Left kidney (tissue), 8 donors: ENCODE measurements at places on chromosomes 1 and 21. TPM values are rescaled to one million over a fixed set of nuclear protein-coding genes. Genes with fewer than 3 reads are reported as not detected.

DNA sequence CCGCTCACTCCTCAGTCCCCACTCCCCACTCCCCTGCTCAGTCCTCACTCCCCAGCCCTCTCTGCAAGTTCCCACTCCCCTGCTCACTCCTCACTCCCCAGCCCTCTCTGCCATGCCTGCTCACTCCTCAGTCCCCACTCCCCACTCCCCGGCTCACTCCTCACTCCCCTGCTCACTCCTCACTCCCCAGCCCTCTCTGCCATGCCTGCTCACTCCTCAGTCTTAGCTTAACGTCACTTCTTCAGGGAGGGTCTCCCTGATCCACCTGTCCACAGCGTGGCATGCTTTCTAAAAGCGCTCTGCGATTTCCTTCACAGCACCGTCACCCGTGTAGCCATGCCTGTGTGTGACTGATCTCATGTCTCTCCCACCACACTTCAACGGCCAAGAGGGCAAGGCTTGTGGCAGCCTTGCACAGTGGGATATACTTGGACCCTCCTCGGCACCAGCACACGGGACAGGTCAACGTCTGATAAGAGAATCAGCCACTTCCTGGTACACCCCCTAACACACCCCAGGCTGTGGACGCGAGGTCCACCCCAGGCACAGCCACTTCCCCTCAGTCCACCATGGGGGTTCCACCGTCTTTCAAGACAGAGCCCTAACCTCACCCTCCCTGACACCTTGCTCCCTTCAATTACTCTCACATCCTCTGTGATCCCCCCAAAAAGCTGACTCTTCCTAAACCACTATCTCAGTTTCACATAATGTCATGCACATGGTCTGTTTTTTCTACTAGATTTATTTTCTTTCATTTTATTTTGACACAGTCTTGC is 14.0 kb downstream of the PRDM15 start:
- DNase-seq = no peak

DNA sequence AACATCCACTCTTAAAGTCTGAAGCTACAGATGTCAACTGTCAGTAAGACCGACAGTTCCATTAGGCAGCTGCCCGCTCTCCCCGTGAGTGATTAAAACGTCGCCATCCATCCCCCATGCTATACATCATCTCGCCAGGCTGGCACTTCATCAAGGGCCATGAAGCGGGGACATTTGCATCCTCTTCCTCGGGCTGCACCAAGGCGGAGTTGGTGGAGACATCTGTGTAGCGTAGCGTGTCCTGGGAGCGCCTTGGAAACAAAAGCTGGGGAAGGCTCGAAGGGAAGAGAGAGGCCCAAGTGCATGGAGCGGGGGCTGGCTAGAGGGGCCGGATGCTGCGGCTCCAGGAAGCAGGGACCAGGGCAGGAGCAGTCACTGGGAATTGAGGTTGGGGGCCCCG is 250.1 kb downstream of the KAZN start:
- DNase-seq = peak; percentile 62

The TCHHL1 gene
- polyA plus RNA-seq = not detected

DNA sequence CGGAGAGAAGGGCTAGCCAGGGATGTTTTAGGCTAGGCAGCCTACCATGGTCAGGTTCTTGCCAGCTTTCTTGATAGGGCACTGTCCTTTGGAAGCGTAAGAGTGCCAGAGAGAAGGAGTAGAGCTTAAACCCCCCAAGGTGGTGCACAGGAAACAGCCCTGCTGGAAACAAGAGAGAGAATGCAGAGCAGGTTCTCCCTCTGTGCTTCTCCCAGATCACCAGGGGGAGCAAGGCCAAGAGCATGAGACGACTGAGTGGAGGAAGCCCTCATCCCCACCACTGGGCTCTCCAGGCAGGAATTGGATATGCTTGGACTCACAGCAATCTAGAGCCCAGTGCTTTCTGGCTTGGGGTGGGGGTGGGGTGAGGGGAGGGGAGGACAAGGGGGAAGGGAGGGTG is 49.8 kb downstream of the ATP2B4 start:
- DNase-seq = no peak

The TNNI3K gene
- polyA plus RNA-seq = 2.6 TPM

DNA sequence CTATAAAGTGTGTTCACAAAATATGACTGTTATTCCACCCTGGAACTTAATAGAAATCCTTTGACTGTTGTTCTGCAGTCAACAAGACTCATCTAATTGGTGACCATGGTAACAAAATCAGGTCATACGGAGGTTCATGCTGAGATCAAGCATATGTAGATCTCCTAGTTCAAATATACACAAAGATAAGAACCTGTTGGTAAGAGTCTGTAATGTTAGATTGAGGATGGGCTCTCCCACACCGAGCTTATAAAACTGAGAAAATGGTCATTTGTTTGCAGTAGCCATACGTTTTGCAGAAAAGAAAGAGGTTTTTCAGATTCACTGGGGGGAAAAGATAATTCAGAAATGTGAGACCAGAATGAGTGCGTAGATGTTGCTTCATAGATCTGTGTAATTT is 468.1 kb downstream of the RPS6KC1 start:
- no peak for DNase-seq

DNA sequence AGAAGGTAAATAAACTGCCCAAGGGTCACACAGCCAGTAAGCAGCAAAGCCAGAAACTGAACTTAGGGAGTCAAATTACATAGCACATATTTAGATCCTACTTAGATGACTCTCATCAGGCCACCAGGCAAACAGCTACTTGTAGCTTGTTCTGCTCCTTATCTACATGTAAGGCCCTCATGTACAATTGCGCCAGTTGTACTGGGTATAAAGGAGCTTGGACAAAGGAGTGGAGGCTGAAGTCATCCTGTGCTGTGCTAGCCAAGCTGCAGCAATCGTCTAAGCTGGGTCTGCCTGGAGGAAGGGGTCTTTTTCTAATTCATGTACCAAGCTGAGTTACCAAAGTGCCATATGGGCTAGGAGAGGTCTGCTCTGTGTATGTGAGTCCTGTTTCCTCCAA is 12.8 kb downstream of the ETNK2 start:
- DNase-seq = no peak

The KCNA2 gene
- polyA plus RNA-seq = 0.53 TPM

GRCh38 chr1:111164151-111164550 is 24.1 kb downstream of the CEPT1 start:
- DNase-seq = no peak

GRCh38 chr1:7104339-7104738 is 319.1 kb downstream of the CAMTA1 start:
- no peak for DNase-seq

GRCh38 chr1:84693005-84693404 is 2.7 kb upstream of the SSX2IP start:
- no peak for DNase-seq

The PLEKHG5 gene
- 15.9 TPM for polyA plus RNA-seq

The UBE4B gene
- 61.1 TPM for polyA plus RNA-seq

DNA sequence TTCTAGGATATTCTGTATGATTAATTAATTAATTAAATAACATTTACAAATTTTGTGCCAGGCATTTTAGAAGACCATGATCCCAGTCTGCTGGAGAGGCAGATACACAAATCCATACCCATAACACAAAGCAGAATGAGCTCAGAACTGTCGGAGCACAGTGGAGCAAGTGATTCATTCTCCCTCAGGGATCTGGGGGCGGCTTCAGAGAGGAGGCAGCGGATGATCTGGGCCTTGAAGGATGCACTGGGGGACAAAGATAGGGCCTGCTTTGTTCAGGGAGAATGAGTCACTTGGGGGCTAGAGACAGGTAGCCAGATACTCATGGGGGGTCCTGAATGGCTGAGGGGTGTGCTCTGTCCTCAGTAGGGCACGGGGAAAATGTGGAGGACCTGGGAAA is 50.9 kb upstream of the TRABD2B start:
- no peak for DNase-seq

DNA sequence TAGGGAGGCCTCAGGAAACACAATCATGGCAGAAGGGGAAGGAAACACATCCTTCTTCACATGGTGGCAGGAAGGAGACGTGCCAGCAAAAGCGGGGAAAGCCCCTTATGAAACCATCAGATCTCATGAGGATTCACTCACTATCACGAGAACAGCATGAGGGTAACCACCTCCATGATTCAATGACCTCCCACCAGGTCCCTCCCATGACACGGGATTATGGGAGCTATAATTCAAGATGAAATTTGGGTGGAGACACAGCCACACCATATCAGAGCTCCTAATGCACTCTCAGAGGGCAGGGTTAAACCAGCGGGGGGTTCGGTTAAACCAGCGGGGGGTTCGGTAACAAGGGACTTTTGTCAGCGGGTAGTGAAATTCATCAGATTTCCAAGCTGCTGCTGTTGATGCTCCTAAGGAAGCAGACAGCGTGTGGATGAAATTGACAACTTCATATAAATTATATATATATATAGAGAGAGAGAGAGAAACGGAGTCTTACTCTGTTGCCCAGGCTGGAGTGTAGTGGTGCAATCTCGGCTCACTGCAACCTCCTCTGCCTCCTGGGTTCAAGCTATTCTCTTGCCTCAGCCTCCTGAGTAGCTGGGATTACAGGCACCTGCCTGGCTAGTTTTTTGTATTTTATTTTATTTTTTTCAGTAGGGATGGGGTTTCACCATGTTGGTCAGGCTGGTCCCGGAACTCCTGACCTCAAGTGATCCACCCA is 4.2 kb downstream of the CSTB start:
- no peak for DNase-seq

- DNase-seq = no peak
Measured at GRCh38 chr1:99700020-99700419, 54.1 kb downstream of the PALMD start.

DNA sequence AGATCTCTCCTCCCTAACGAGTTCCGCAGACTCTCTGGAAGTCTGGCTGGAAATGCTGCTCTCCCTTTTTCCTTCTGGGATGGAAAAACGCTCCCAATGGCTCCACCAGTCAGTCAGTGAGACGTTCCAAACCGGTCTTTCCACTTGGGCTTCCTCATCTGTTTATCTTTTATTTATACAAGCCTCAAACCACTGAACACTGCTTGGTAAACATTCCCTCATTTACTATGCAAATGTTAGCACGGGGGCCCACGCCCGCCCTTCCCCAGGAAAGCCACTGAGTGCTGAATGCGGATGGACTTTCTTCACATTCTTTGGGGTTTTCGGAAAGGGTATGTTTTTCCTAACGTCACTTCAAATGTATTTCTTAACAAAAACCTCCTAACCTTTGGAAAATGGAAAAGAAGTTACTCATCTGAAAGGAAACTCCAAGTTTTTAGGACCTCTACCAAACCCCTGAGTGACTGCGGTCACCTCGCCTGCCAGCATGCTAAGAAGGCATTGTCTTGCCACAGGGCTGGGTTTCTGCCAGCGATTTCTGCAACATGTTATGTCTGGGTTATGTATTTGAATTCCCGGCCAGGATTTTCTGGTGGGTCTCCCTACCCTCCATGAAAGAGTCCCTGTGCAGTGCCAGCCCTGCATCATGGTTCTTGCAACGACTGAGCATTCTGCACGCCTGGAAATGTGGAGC is 14.0 kb upstream of the UMODL1 start:
- no peak for DNase-seq

DNA sequence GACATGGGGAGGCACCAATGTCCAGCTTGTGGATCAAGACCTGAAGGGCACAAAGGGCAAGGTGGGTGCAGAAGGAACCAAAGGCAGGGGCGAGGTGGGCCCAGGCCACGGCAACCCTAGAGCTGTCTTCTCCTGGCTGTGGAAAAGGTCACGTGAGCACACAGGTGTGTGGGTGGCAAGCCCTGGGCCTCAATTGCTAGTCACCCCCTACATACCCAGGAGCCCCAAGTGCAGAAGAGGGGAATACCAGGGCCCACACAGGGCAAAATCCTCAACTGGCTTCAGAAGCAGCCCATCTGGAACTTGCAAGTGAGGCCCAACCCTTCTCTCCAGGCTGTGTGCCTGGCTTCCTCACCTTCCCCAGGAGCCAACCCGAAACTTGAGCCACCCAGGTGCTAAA is 25.6 kb downstream of the ZBTB17 start:
- DNase-seq = no peak

- no peak for DNase-seq
Measured at GRCh38 chr1:176601348-176601747, 138.4 kb downstream of the PAPPA2 start.

DNA sequence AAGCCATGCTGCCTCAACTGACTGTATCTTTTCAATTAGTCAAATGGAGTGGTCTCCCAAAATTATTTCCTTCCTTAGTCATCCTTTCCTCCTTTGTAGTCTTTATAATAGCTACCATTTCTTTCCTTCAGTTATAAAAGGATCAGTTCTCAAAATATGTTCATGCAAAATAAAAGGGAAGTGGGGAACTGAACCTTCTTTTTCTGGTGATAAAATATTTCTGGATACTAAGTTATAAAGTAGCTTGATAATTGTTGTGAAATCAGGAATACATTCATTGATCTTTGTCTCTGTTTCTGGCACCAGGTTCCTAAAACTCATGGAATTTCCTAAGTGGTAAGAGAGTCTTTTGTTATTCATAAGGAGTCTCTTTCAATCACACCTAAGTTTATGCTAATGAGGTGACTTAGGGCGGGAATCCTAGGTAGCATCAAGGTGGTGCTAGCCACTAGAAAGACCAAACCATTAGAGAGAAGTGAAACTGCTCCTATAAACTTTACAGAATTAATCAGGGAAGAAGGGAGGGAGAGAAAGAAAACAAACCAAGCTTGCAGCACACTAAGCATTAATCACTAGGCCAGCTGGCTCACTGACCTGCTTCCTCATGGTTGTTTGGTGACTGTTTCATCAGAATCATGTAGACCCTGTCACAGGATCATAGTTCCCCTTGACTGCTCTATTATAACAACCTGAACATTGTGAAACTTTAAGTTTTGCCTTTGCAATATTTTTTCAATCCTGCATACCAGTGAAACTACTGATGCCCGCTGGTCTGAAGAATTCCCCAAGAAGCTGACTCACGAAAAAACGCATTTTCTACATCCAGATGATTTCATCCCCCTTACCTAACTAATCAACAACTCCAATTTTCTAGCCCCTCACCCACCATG is 161.6 kb upstream of the PTBP2 start:
- peak; percentile 7 for DNase-seq

DNA sequence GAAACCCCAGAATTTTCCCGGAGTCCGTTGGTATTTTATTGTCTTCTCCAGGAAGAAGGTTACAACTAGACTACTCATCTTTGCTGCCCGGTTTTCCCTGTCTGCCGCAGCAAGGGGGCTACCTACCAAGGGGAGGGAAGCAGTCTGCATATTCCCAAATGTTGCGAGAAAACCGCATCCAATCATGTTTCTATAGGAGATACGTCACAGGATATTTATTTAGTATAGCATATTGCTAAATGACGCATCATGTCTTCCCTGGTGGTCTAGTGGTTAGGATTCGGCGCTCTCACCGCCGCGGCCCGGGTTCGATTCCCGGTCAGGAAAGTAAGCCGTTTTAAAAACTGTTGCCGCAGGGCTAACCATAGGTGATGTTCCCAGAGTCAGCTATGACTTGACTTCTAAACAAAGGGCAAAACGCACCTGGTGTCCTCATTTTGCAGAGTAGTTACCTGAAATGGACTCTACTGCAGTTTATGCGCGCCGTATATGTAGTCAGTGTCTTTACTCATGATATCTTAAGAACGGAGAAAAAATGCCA is 15.2 kb upstream of the ZNF692 start:
- DNase-seq = peak; percentile 90

The OR2T11 gene
- not detected for polyA plus RNA-seq

DNA sequence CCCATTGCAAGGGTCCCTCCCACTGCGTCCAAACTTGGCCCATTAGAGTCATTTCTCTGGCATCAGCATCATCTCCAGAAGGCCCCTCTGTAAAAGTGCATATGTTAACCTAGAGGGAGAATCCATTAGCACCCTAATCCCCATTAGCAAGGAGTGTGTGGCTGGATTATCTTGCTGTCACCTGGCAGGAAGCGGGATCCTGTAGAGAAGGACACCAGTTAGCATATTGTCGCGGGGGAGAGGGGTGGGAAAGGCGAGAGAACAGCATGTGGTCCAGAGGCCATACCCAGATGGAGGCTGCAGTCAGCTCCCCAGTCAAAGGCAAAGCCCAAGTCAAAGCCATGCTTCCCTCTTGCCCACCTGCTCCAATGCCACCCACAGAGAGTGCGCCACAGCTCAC is 64.0 kb downstream of the OLIG1 start:
- DNase-seq = no peak
